ENCODE measurements at places on chromosomes 1 and 21. TPM values are rescaled to one million over a fixed set of nuclear protein-coding genes. Genes with fewer than 3 reads are reported as not detected.

GRCh38 chr1:1564268-1564667 is 10.4 kb downstream of the SSU72 start:
- no peak for DNase-seq

DNA sequence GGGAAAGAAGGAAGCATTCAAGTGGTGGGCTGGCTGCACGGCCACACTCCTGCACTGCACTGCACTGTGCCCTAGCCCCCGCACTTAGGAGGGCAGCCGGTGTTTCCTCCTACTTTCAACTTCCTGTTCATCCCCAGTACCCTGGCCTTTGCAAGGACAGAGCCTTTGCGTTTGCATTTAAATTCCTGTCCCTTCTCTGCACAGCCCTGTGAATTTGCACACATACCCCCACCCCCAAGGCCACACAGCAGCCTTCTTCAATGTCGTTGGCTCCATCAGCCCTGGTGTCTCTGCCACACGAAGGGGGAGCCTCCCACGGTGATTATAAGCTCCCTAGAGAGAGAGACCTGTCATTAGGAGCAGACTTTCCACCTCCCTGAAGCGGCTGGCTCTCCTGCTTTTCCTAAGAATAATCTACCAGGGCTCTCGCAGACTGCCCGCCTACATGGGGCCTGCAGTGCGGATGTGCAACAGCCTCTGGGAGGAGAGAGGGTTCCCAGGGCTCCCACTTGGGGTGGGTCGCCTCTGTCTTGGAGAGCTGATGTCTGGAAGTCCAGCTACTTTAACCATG is 13.2 kb upstream of the SLC45A3 start:
- no peak for DNase-seq

- peak; percentile 45 for DNase-seq
These were observed 20.7 kb downstream of the C1QB start for GRCh38 chr1:22673486-22674409.

- DNase-seq, result no peak
These were observed 134.6 kb downstream of the TSEN15 start for GRCh38 chr1:184186167-184186566.

GRCh38 chr1:66300972-66301451 is 232.9 kb upstream of the SGIP1 start:
- DNase-seq, result peak; percentile 54

GRCh38 chr1:54716299-54717047 is 812 bp downstream of the TTC4 start:
- no peak for DNase-seq

- DNase-seq, result no peak
These were observed 45.9 kb downstream of the SAMD13 start for GRCh38 chr1:84347271-84347931.

- peak; percentile 91 for DNase-seq
These were observed 420 bp downstream of the CFAP57 start for GRCh38 chr1:43172527-43172972.

The CENPF gene
- 128 TPM for total RNA-seq

The MRAP gene
- total RNA-seq, result not detected

The PLEKHG5 gene
- 1.7 TPM for total RNA-seq

The WNT4 gene
- not detected for total RNA-seq

The C8A gene
- not detected for total RNA-seq
